Breast epithelium (tissue), 4 donors: ENCODE measurements at places on chromosomes 5 and 9.

DNA sequence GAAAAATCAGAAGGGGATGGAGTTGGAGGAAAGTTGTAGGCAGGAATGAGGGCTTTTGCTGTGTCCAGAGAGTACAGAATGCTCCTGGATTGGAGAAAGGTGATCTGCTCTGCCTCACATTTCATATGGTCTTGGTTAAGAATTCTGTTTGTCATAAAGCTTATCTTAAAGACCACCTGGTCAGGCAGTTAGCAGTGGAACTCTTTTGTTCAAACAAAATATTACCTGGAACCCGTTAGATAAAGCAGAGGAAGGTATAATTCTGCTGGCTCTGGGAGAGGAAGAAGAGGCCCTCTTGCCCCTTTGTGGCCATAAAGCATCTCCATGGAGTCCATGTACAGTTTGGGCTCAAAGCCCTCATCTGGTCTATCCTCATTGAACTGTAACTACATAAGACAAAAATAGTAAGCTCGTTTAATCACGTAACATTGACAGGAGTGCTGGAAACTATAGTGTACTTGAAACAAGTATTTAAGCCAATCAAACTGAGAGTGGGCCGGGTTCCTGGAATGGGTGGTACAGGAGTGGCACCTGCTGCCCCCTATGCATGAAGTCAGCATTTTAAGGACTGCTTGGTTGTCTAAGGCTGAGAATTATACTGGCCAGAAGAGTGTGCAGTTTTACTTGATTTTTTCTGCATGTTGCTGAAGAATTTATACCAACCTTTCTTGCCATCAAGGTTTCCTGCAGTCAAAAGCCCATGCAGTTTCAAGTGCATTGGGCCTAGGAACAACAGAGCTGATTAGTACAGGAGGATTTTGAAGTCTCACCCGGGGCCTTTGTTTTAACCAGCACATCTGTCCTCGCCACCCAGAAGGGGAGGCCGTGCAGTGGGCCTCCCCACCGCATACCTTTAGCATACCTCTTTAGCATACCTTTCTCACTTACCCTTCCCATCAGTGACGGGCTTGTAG is 39.9 kb downstream of the STXBP1 start:
- DNase-seq, result no peak

DNA sequence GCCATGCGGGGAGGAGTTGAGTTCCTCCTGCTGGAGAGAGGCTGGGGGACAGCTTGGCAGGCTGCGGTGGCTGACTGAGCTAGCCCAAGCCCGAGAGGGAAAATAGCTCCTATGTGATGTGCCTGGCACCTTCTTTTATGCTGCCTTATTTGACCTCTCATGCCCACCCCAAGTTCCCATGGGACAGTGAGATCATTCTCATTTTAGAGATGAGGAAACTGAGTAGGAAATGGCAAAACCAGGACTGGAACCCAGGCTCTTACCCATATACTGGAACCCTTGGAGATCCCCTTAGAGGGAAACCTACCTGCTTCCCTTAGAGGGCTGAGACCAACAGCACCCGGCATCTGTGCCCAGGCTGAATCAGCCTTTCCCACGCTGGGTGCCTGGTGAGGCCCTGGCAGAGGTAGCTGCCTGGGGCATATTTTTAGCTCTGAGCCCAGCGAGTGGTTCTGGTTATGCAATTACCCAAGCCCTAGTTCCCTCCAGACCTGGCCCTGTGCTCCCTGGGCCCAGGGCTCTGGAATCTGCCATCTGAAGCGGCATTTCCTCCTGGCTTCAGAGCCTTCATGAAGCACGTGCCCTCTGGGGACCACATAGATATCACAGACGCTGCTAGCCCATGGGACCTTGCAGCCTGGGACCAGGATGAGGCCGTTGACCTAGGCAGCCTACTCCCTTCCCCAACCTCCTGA is 23.6 kb downstream of the COL27A1 start:
- DNase-seq, result no peak

DNA sequence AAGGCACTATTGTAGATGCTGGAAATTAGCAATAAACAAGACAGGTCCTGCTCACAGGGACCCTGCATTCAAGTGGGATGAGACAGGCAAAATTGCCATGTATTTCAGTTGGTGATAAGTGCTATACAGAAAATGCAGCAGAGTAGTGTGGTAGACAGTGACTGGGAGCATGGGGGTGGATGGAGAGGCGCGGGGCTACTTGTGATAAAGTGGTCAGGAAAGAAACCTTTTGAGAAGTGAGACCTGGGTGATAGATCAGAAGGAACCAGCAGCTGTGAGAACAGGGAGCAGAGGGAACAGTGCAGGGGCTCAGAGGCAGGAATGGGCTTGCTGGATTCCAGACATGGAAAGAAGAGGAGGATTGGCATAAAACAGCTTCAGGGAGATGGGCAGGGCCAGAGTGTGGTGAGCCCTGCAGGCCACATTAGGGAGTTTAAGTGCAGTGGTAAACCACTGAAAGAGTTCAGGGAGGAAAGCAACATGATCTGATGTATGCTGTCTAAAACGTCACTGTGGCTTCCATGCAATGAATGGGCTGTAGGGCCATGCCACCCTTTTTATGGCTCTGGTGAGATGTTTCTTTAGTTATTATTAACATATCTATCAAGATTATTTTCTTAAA is 7.3 kb downstream of the CRHBP start:
- DNase-seq, result no peak

DNA sequence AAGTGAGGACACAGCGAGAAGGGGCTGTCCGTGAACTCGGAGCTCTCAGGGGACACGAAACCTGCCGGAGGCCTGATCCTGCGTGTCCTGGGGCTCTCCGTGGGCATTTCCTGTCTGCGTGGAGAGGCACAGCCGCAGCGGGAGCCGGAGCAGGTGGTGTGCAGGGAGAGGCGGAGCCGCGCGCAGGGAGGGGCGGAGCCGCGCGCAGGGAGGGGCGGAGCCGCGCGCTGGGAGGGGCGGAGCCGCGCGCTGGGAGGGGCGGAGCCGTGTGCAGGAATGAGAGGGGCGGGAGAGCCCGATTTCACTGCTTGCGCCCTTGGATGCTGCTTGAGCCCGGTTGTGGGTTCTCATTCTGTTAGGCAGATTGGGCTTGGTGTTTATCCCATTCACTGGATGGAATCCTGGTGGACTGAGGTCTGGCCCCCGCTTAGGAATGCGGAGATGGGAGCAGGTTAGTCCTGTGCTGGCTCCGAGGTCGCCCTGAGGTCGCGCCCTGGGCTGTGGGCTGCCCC is 26.7 kb downstream of the NDUFS6 start:
- DNase-seq, result no peak

GRCh38 chr5:10151656-10152055 is 98.0 kb downstream of the ATPSCKMT start:
- DNase-seq, result no peak

- DNase-seq, result no peak
Observed at GRCh38 chr5:124511791-124512190, 234.6 kb downstream of the ZNF608 start.

GRCh38 chr5:67021962-67022361 is 174.6 kb downstream of the CD180 start:
- DNase-seq, result no peak

DNA sequence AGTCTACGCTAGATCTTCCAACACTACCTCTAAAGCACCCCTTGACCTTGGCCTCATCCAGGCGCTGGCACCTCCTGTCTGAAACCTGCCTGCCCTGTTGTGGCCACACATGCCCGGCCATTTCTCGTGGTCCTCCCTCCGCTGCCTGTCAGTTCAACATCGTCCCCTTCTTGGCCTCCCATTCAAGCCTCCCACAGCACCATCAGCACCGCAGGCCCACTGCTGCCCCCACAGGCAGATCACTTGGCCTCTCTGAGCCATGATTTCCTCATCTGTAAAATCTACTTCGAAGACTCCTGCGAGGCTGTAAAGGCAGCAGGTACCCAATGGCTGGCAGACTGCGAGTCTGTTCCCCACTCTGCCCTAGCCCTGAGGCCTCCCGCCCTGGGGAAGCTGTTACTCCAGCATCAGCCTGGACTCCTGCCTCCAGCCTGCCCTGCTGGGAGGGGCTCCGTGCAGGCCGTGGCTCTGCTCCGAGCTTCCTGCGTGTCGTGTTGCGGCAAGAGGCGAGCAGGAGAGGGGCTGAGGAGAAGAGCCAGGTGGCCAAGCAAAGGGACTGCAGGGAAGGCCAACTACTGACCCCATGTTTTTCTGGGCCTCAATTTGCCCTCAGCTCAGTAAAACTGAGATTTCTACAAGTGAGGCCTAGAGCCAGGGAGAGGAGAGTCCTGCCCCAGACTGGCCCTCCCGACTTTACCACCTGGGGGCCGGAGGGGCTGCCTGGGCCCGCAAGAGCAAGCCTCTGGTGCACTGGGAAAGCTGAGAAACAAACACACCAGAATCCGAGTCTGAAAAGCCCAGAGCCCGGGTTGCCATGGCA is 70.5 kb upstream of the LRRTM2 start:
- DNase-seq, result no peak

- no peak for DNase-seq
Observed at GRCh38 chr9:35714579-35715252, 17.3 kb downstream of the TLN1 start.

- no peak for DNase-seq
Observed at GRCh38 chr5:107878661-107879060, 207.9 kb upstream of the EFNA5 start.

- DNase-seq, result no peak
Observed at GRCh38 chr5:71586052-71586940, 844 bp upstream of the MCCC2 start.

GRCh38 chr9:90062982-90063381 is 458.2 kb downstream of the GADD45G start:
- no peak for DNase-seq

DNA sequence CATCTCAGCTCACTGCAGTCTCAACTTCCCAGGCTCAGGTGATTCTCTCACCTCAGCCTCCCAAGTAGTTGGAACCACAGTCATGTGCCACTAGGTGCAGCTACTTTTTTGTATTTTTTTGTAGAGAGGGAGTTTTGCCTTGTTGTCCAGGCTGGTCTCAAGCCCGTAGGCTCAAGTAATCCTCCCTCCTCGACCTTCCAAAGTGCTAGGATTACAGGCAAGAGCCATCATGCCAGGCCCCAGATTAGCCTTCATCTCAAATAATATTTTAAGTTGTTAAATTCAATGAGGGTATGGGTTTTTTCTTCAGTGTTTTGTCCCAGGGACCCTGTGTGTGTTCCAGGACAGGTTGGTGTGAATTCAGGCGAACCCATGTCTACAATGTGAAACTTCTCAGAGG is 12.5 kb upstream of the RFESD start:
- no peak for DNase-seq

DNA sequence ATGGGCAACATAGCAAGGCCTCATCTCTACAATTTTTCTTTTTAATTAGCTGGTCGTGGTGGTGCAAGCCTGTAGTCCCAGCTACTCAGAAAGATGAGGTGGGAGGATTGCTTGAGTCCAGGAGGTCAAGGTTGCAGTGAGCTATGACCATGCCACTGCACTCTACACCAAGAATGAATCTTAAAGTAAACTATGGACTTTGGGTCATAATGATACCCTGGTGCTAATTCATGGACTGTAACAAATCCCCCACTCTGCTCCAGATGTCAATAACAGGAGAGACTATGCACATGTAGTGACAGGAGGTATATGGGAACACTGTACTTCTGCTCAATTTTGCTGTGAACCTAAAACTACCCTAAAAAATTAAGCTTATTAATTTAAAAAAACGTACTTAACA is 155.4 kb downstream of the CEMIP2 start:
- DNase-seq, result no peak

- no peak for DNase-seq
Observed at GRCh38 chr5:77012601-77013000, 17.6 kb upstream of the AGGF1 start.

- DNase-seq, result no peak
Observed at GRCh38 chr5:135942202-135942771, 12.5 kb downstream of the LECT2 start.

DNA sequence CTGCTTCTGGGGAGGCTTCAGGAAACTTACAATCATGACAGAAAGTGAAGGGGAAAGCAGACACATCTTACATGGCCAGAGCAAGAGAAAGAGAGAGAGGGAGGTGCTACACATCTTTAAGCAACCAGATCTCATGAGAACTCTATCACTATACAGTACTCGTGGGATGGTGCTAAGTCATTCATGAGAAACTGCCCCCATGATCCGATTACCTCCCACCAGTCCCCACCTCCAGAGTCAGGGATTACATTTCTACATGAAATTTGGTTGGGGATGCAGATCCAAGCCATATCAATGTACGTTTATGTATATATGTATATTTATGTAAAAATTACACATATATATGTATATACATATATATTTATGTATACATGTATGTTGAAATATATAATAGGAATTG is 54.4 kb upstream of the CCDC112 start:
- DNase-seq, result no peak

DNA sequence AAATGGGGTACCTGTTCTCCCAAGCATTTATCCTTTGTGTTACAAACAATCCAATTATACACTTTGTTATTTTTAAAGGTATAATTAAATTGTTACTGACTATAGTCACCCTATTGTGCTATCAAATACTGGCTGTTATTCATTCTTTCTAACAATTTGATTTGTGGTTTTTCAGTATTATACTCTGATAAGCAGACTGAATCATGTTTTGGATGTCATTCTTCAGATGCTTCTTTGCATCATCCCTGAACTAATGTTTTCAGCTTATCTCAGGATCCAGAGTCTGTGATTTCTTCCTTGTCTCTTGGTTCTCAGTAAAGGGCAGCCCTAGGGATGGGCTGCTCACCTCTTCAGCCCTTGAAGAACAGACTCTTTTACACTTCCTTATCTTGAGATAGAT is 177.8 kb upstream of the SGCD start:
- no peak for DNase-seq

GRCh38 chr9:68505681-68506409 is 34.8 kb downstream of the TMEM252 start:
- no peak for DNase-seq

DNA sequence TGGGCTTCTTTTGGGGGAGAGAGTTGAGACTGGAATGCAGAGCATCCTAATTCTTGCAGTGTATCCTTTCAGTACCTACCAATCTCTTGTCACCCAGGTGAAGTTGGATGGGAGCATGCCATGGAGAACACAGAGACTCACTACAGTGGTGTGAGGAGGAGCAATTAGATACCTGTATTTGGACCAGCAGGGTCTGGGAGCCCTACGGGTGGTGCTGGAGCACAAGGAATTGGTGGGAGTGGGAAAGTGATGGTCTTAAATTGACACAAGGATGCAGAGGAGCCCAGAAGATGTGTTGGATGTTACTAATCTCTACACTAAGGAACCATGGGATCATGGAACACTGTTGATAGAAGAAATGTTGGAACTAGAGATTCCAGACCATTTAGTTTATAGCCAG is 212.7 kb downstream of the CHSY3 start:
- DNase-seq, result no peak
